ENCODE measurements at places on chromosomes 5 and 9.

GRCh38 chr9:119667916-119668315 is 298.7 kb upstream of the BRINP1 start:
- DNase-seq: no peak

- DNase-seq: no peak
These were observed 19.9 kb downstream of the IFNW1 start for GRCh38 chr9:21121595-21122251.

DNA sequence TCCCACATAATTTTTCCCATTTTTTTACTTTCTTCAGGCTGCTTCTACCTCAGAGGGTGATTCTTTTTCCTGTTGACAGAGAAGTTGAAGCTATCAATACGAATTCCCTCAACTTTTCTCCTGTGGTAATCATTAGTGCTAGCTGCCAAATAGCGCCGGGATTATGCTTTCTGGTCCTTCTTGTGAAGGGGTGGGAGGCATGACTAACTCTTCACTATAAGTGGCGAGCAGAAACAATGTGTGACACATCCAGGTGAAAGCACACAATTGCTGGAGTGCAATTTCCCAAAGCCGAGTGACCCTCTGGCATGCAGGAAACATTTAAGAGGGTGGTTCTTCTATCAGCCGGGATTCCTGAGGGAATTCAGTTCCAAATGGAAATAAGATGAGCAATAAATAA is 56.0 kb downstream of the TRPC7 start:
- no peak for DNase-seq

DNA sequence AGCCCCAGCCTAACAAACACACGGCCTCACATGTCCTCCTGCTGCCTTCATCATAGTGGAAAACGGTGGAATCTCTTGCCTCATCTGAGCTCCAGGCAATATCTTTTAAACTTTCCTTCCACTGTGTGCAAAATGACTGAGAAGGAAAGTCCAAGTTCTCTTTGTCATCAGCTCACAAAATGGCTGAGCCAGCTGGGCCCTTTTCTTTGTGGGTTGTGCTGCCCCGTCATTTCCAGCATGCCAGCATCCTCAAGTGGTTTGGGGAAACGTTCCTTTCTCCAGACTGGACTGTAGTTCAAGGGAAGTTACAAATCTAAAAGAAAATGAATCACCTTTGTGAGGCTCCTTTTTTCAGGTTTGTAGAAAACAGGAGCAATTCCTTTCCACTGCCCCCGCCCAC is 171.1 kb upstream of the FSTL4 start:
- no peak for DNase-seq

DNA sequence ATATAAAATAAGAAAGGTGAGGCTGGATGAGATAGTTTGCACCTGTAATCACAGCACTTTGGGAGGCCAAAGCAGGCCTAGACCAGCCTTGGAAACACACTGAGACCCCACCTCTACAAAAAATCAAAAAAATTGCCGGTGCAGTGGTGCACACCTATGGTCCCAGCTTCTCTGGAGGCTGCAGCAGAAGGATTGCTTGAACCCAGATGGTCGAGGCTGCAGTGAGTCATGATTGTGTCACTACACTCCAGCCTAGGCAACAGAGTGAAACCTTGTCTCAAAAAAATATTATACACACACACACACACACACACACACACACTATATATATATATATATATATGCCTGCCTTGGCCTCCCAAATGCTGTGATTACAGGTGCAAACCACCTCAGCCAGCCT is 1.3 kb downstream of the SLC35D2 start:
- DNase-seq: no peak

- no peak for DNase-seq
These were observed 130.7 kb downstream of the CDH12 start for GRCh38 chr5:22722491-22722890.

DNA sequence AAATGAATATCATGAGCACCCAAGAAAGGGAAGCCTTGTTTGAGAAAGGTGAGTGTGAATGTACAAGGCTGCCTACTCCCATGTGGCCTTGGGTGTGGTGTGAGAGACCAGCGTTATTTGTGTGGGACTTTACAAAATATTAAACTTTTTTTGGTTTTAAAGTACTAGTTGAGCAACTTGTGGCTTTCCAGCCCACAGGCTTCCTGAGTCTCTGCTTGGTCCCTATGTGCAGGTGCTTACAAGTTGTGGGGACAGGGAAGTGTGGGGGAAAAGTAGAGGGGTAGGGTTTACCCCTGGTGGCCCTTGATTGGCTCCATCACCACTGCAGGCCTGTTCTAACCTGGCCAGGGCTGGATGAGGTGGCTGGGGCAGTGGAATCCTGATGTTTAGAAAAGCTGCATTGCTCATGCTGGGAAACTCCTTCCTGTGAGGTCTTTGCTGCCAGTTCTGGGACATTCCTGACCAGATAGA is 19.7 kb downstream of the PTTG1 start:
- no peak for DNase-seq

GRCh38 chr5:133052317-133053175 is 733 bp downstream of the HSPA4 start:
- peak; percentile 41 for DNase-seq
